ENCODE measurements at places on chromosomes 7 and 10. TPM values are rescaled to one million over a fixed set of nuclear protein-coding genes. Genes with fewer than 3 reads are reported as not detected.
A peak's percentile ranks its signal among the peaks of the same experiment; 100 is the strongest.

GRCh38 chr10:117374506-117375359, 507 bp downstream of the PDZD8 start:
- peak; percentile 72 for DNase-seq
- peak overlapping the region; percentile 91 for H3K27ac ChIP-seq
- H3K4me3 ChIP-seq, result peak overlapping the region; percentile 94
- peaks cover 26% of the 10 kb centered on the region for H3K4me1 ChIP-seq
- H3K27me3 ChIP-seq, result peaks cover 23% of the 10 kb centered on the region

DNA sequence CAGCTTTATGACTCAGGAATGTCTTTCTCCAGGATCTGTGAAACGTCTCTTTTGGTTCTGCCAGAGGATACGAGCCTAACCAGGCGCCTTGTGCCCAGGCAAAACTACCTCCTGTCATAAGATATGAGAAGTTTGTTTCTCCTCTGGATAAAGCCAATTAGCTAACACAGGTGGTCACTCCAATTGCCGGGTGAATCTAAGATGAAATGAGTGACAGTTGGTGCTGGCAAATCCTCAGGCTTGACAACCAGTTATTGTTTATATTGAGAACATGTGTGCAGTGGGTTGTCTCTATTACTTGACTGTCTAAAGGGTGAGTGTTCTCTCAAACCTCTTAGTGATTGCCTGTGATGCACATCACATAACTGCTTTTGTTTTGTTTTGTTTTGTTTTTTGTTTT, 449.1 kb downstream of the XPNPEP1 start:
- no peak for DNase-seq
- H3K4me3 ChIP-seq, result no peak overlapping the region
- H3K27me3 ChIP-seq, result peaks cover 22% of the 10 kb centered on the region
- H3K4me1 ChIP-seq, result peaks cover 22% of the 10 kb centered on the region

DNA sequence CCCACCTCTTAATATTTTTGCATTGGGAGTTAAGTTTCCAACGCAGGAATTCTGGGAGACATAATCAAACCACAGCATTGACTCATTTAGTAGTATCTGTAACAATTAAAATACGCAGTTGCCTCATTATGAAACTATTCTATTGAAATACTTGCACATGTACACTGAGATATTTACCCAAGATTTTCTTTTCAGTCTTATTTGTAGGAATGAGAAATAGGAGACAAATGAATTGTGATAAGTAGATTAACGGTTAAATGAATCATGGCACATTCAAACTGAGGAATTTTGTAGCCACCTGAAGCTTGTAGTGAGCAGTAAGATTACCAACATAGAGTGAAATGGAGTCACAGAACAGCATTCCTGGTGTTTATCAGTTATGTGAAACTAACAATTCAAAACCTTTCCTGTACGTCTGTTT, 18.1 kb downstream of the RP9 start:
- H3K4me1 ChIP-seq, result no peaks in the 10 kb centered on the region
- peaks cover 6% of the 10 kb centered on the region for H3K36me3 ChIP-seq
- no peak for DNase-seq
- no peak overlapping the region for H3K4me3 ChIP-seq
- H3K27me3 ChIP-seq, result no peaks in the 10 kb centered on the region
- H3K27ac ChIP-seq, result no peak overlapping the region

- peaks cover 35% of the 10 kb centered on the region for H3K4me1 ChIP-seq
- peak overlapping the region; percentile 92 for H3K4me3 ChIP-seq
- H3K36me3 ChIP-seq, result peaks cover 13% of the 10 kb centered on the region
- no peak for DNase-seq
These were observed 12.1 kb downstream of the SKIDA1 start for GRCh38 chr10:21513405-21513788.

GRCh38 chr7:86091369-86091768, 552.3 kb upstream of the GRM3 start:
- no peaks in the 10 kb centered on the region for H3K36me3 ChIP-seq
- no peaks in the 10 kb centered on the region for H3K27me3 ChIP-seq

DNA sequence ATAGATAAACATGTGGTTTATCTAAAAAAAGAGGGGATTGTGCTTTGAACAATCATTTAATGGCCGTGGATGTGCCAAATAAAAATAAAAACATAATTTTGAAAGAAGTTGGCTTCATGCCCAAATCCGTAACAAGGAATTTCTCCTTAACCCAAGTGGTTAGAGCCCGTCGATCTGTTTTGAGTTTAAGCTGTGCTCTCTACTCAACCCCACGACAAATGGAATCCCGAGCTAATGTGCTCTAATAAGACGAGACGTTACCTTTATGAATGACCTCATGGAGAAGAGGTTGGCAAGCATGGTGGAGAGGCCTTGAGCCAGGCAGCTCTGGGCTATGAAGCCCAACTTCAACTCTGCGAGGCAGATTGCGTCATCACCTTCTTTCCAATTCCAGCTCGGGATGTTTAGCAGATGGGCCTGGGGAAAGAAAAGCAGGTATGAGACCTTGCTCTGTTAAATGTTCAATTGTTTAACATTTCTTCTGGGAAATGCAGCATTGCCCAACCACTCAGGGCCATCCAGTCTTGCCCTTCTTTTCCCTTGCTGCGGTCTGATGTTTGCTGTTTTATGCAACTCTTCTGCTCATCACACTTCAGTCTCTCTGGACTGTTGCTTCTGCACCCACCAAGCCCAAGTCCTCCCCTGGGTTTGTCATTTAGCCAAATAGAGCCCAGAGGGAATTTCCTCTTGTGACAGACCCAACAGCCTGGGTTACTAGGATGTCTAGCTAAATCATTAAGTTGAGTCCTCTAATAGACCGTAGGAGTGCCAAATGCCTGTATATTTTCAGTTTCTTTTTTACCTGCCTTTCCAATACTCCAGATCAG, 564.6 kb downstream of the KCNMA1 start:
- peaks cover 35% of the 10 kb centered on the region for H3K4me1 ChIP-seq
- no peak overlapping the region for H3K4me3 ChIP-seq
- DNase-seq, result no peak
- H3K27ac ChIP-seq, result no peak overlapping the region

DNA sequence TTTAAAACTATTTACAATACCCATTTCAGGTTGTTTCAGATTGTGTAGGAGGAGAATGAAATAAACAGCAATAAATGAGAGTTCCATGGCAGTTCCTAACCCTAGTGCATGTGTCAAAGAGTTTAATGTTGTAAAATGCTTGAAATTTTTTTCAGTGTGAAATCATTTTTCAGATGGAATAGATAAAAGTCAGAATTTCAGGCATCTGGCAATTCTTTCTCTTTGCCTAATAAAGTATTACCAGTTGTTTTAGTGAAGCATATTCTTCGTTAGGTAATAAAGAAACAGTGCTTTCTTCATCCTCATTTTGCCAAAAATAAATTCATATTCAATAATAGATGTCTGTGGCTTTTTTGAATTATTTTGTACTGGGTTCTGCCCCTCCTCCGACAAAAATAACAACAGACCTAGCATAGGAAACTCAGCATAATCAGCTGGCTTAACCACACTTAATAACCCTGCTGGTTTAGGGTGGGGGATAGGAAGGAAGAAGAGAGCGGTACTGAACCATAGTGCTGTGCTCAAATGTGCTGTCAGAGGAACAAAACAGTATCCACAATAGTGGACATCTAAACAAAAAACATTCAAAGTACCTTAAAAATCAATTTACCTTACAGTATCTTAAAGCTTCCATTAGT, 39.1 kb downstream of the MINDY3 start:
- H3K4me1 ChIP-seq, result no peaks in the 10 kb centered on the region
- H3K27me3 ChIP-seq, result no peaks in the 10 kb centered on the region
- no peak overlapping the region for H3K27ac ChIP-seq
- H3K36me3 ChIP-seq, result peaks cover 27% of the 10 kb centered on the region
- DNase-seq, result no peak

DNA sequence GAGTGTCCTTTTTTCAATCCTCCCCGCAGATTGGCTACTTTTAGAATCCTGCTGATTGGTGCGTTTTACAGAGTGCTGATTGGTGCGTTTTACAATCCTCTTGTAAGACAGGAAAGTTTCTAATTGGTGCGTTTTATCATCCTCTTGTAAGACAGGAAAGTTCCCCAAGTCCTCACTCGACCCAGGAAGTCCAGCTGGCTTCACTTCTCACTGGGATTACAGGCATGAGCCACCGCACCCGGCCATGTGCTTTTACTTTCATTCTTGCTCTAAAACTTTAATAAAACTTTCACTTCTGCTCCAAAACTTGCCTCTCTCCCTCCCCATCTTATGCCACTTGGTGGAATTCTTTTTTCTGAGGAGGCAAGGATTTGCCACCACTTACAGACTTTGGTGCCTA, 17.0 kb upstream of the WAPL start:
- no peak overlapping the region for H3K27ac ChIP-seq
- no peaks in the 10 kb centered on the region for H3K36me3 ChIP-seq
- H3K4me3 ChIP-seq, result peak overlapping the region; percentile 68

- no peak for DNase-seq
- H3K4me3 ChIP-seq, result no peak overlapping the region
- H3K36me3 ChIP-seq, result no peaks in the 10 kb centered on the region
- H3K4me1 ChIP-seq, result peaks cover 60% of the 10 kb centered on the region
- no peaks in the 10 kb centered on the region for H3K27me3 ChIP-seq
These were observed 67.6 kb downstream of the CUBN start for GRCh38 chr10:17062009-17062408.

DNA sequence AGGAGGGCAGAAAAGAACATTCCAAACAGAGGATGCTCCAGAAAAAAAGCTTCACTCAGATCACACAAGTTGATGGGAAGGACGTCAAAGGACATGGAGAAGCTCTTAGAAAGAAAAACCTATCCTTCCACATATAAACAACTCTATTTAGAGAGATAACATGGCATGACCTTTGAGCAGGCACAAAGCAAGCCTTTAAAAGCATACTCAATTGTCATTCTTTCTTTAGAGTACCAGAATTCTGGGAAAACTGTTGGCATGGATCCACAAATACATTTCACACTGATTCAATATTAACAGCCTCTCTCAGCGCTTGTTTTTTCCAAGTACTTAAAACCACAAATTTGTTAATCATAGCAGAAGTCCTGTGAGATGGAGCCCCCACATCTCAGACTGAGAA, 7.3 kb upstream of the ABLIM1 start:
- no peaks in the 10 kb centered on the region for H3K27me3 ChIP-seq
- peaks cover 21% of the 10 kb centered on the region for H3K4me1 ChIP-seq
- H3K27ac ChIP-seq, result peak overlapping the region; percentile 6
- no peak for DNase-seq

DNA sequence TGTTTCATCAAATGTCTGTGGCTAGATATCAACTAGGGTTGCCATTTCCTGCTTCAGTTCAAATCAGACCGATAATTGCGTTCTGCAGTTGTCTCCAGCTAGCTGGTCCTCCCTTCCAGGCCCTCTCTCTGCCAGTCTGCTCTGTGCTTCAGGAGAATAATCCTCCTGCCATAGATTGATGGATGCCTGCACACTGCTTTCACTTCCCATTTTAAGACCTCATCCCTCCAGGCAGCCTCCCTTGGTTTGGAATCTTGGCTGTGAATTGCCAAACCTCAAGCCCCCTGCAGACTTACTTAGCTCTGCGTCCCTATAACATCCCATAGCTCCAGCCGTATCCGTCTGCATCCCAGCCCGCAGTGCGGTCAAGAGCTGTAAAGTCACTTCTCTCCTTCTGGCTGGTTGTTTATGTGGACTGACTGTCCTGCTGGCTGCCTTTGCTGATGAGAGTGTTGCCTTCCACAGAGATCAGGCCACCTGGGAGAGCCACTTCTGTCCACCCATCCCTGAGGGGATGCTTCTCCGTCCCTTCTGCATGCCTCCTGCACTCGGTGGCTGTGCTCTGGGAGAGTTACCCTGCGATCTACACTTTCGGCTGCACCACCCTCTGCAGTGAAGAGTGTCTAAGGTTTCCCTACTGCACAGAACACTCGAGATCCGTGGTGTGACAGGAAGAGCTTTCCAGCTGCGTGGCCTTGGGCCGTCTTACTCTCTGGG, 22.4 kb upstream of the KLF6 start:
- H3K27me3 ChIP-seq, result peaks cover 3% of the 10 kb centered on the region
- no peak for DNase-seq

DNA sequence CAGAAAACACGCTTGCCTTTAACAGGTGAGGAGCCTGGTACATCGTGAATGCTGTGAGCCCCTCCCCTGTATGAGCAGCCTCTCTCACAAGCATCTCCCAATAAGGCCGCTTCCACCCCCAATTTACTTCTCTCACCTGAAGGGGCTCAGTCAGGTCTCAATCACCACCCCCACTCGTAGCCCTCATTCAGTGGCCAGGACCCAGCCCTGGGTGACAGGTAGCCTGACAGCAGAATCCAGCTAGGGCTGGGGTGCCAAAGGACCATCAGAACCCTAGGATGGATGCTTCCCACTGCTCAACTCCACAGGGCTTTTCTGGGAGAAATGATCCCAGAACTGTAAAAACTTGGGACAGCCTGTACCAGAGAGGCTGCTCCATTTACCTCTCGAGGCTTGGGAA, 6.4 kb upstream of the NDST2 start:
- H3K27ac ChIP-seq, result no peak overlapping the region
- peaks cover 9% of the 10 kb centered on the region for H3K36me3 ChIP-seq
- H3K27me3 ChIP-seq, result no peaks in the 10 kb centered on the region
- H3K4me3 ChIP-seq, result no peak overlapping the region

GRCh38 chr7:94177441-94177840, 173.3 kb upstream of the BET1 start:
- peaks cover 3% of the 10 kb centered on the region for H3K27me3 ChIP-seq
- H3K4me3 ChIP-seq, result no peak overlapping the region
- DNase-seq, result no peak
- H3K4me1 ChIP-seq, result peaks cover 17% of the 10 kb centered on the region

- peak overlapping the region; percentile 6 for H3K4me3 ChIP-seq
- H3K27me3 ChIP-seq, result no peaks in the 10 kb centered on the region
These were observed 119.7 kb downstream of the WDR11 start for GRCh38 chr10:120970595-120971529.

DNA sequence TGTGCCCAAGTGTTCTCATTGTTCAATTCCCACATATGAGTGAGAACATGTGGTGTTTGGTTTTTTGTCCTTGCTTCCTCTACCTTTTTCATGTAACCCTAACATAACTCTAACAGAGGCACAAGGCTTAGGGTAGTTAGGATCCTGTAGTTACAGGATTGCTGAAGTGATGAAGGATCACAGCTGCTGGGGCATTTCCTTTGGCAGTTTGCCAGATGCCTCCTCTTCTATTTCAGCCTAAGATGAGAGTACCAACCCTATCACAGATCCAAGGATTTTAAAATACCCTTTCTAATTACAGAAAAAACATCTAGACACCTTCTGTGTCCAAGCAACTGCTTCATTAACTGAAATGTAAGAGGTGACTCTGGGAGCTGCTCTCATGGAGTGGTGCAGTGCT, 141.7 kb upstream of the COL1A2 start:
- H3K4me3 ChIP-seq, result no peak overlapping the region
- DNase-seq, result no peak
- H3K27ac ChIP-seq, result no peak overlapping the region
- no peaks in the 10 kb centered on the region for H3K36me3 ChIP-seq

GRCh38 chr7:12281038-12281437, 69.9 kb downstream of the TMEM106B start:
- peaks cover 12% of the 10 kb centered on the region for H3K27me3 ChIP-seq
- H3K4me1 ChIP-seq, result no peaks in the 10 kb centered on the region

ANXA8 gene
- total RNA-seq, result 2.0 TPM

TDRD1 gene
- not detected for total RNA-seq

SYT15 gene
- 1.2 TPM for total RNA-seq

UCMA gene
- not detected for total RNA-seq

TTYH3 gene
- total RNA-seq, result 166 TPM

RBM20 gene
- total RNA-seq, result 2.8 TPM

KIAA1217 gene
- 99.0 TPM for total RNA-seq

GRID2IP gene
- total RNA-seq, result 1.6 TPM

TSPAN15 gene
- total RNA-seq, result 19.7 TPM

CACNB2 gene
- 4.9 TPM for total RNA-seq

CD36 gene
- total RNA-seq, result 32.2 TPM
